ENCODE measurements at places on chromosomes 1 and 21.

GRCh38 chr1:226420328-226420727 lies 12.4 kb upstream of the PARP1 start:
- DNase-seq: no peak

- peak; percentile 5 for DNase-seq
These were observed 2.1 kb downstream of the CDC7 start for GRCh38 chr1:91502672-91503184.

DNA sequence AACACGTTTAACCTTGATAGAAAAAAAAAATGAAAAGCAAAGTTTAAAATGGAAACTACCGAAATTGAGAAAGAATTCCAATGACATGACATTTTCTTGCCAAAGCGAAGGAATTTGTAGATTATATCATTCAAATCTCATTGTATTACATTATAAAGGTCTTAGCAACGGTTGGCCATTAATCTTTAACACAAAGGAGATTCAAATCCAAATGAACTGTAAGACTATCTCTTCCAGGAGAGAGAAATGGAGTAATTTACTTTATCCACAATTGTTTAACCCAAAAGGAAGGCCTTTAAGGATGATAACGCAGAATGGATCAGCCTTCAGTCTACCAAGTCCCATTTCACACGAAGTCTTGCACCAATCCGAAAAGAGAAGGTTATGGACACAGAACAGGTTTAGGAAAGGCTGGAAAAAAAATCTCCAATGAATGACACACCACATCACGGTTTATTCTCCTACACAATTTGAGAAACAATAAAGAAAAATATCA lies 1.5 kb downstream of the ENAH start:
- DNase-seq: no peak

DNA sequence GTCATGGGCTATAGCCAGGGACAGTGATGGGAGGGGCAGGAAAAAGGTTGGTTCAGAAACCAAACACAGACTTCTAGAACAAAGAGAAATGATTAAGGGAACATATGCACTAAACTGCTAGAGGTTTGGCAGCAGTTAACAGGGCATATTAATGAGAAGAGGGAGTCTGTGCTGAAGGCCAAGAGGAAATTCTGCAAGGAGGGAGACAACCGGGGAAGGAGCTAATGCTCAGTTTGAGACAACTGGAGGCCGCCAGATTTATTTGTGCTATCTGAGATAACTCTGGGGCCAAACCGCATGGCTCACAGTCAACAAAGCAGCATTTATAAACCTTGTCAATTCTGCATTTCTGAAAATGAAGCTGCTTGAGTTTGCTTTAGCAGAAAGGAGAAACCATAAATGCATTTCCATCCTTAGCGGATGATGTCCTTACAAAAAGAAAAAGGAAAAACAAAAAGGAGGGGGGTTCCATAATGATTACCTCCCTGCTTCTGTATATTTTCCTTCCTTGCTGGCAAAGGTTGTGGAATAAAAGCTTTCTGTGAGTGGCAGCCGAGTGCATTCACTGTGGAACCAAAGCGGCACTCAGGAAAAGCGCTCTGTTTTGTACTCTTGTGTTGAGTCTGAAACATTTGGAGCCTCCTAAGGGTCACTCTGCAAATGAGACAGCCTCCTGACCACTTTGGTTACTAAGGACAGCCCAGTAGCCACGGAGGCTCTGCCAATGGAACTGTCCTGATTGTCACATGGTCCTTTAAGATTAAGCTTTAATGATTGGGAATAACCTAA lies 70.3 kb downstream of the SIM2 start:
- peak; percentile 87 for DNase-seq

DNA sequence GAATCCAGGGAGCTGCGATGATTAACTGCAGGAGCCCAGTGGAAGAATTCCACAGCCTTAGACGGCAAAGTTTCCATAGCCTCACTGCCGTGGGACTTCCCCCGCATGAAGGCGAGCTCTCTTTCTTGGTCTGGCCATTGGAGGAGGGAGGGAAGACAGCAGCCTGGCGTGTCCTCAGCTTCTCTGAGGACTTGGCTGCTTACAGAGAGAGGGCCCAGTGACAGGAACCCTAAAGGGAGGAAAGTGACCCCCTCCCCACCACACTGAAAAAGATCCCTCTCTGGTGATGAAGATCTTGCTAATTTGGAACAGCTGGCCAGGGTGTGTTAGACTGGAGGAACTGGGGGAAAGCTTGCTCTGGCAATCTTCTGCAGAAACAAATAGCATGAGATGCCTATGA lies 41.0 kb downstream of the ATP2B4 start:
- no peak for DNase-seq

GRCh38 chr1:54285815-54286345 lies 85.9 kb downstream of the MRPL37 start:
- no peak for DNase-seq

DNA sequence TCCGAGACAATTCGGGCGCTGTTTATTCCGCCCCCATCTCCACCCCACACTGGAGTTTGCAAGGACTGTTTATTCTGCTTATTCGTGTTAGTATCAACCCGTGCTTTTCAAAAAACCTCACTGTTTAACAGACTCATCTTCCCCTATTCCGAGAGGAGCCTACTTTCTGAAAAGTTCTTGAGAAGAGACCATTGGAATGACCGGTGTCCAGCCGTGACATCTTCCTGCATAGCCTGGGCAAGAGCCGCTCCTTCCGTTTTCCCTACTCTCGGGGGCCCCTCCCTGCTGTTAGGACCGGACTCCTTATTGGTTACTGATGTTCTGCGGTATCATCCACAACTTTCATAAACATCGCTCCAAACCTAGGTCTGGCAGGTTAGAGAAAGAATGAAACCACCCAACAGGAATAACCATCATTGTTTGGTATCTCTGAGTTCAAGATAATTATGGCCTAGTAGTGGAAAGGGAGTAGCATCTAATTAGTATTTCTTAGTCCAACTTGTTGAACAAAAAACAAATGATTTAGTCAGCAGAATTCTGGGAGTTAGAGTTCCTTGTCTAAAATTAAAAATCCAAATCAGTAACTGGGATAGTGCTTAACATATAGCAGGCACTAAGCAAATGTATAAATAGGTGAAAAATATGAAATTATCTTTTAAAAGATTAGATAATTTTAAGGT lies 837 bp downstream of the STXBP3 start:
- peak; percentile 64 for DNase-seq

DNA sequence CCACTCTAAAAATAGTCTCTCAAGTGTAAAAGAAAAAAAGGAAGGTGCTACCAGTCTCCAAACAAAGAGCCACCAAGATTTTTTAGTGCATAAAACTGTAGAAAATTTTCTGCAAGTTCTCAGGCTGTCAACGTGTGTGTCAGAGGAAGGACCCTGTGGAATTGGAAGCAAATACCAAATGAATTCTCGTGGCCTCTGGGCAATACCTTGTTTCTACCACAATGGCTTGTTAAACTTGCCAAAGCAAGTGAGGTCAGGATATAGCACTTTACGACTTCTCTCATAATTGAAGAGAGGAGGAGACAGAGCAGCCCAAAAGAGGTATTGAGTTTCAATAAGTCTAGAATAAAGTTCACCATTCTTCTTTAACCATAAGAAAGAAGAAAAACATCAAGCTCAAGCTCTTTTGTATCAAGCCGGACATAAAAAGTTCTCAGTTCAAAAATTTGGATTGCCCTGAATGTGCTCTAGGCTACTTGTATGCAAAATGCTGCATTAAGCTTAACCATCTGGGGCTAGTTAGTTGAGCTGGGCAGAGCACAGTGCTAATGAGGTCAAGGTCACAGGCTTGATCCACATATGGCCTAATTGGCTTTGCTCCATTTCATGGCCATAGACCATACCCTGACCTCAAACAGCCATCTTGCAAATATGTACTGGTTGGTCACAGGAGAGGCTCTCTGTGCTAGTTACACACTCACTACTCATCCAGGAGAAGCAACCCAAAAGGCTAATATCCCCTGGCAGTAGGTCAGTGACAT lies 60.5 kb downstream of the TBX15 start:
- DNase-seq: no peak

- DNase-seq: no peak
These were observed 14.6 kb upstream of the PAPPA2 start for GRCh38 chr1:176448340-176448739.

- DNase-seq: no peak
These were observed 492.6 kb downstream of the LMO4 start for GRCh38 chr1:87821335-87821697.

- DNase-seq: no peak
These were observed 133.1 kb upstream of the NFIA start for GRCh38 chr1:60949154-60949825.

DNA sequence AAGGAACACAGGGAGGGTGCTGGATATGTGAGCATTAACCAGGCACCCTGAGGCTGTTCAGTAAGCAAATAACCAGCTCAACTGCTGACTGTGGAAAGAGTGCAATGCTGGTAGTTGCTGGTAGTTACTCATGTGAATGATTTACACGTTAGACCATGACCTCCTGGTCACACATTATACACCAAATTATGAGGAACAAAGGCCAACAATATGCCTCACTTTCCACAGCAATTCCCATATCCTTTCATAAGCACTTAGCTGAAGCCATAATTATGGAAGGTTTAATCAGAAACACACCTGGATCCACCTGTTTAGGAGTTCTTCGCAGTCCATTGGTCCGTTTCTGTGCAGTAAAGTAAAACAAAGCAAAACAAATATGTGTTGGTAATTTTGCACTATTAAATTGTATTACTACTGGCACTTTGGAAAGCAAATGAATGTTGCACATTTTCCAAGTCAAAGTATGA lies 281.8 kb downstream of the VAV3 start:
- DNase-seq: no peak

GRCh38 chr1:213409208-213409631 lies 358.2 kb downstream of the RPS6KC1 start:
- no peak for DNase-seq

GRCh38 chr1:81437649-81438048 lies 363.1 kb upstream of the ADGRL2 start:
- no peak for DNase-seq

- DNase-seq: no peak
These were observed 263.1 kb downstream of the ST6GALNAC3 start for GRCh38 chr1:76337542-76338219.

DNA sequence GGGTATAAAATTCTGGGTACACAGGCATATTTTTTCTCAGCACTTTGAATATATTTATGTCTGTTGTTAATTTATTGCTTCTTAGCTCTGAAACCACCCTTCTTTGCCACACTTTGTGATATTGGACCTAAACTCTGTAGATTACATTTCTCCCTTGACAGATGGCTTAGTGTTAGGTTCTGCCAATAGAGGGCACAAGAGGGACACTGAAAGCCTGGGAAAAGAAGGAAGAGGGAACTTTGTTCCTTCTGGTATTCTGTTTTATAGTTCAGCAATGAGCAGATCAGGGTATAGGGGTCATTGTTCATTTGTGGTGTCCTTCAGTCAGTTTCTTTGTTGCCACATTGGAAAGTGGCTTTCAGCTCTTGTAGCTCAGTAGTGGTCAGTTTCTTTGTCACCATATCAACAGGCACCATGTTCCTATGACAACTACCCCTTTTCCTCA lies 423.5 kb upstream of the PROX1 start:
- no peak for DNase-seq

GRCh38 chr1:104884939-104885338 lies 1135.2 kb downstream of the AMY1C start:
- DNase-seq: no peak

- DNase-seq: no peak
These were observed 69.5 kb downstream of the UBE2T start for GRCh38 chr1:202272103-202272845.

- DNase-seq: peak; percentile 39
These were observed 31.5 kb upstream of the C1orf198 start for GRCh38 chr1:230899841-230900251.

DNA sequence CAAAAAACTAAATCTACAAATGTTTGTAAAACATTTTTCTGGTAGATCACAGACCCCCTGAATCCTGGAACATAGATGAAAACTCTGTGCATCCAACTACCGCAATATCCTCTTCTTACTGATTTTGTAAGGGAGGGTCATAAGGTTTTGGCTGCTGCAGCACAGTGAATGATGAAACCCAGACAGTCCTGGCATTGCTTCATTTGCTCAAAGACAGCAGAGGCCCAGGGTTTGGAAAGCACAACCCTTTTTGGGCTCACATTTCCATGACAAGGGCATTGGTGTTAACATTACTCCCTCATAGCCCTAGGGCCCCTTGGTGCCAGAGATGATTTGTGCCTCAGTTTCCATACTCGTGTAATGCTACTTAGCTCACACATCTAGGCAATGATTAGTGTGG lies 51.2 kb downstream of the PLXNA2 start:
- DNase-seq: no peak

DNA sequence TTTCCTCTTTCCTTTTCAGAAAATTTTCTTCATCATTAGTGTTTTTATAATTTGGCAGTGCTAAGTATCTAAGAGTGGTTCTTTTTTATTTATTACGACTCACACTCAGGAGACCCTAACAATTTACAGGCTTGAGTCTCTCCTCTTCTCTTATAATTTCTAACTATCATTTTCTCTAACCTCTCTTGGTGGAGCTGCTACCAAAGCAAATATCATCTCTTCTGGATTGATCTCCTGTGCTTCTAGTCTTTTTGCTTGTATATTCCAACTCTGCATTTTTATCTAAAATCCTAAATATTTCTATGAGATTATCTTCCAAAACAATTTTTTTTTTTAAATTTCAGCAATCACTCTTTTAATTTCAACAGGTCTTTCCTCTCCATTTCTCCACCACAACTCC lies 250.3 kb downstream of the KCNT2 start:
- no peak for DNase-seq

GRCh38 chr1:71135571-71135970 lies 54.7 kb upstream of the ZRANB2 start:
- DNase-seq: no peak

GRCh38 chr1:243267914-243268653 lies 12.2 kb downstream of the SDCCAG8 start:
- peak; percentile 61 for DNase-seq

DNA sequence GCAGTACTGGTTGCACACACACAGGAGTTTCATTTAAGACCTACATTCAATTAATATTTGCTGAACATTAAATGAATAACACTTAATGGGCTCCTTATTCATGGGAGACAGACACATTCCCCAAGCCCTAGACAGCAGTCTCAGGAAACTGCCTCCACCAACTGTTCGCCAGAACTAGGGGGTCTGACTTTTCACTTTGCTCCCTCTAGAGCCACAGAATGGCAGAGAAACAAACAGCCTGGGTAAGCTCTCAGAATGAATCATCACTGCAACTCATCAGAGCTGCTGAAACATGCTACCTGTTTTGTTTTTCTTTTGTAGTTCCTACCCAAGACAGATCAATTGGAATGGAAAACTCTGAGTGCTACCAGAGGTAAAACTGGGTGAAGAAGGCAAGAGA lies 31.7 kb downstream of the ELK4 start:
- peak; percentile 62 for DNase-seq
